ENCODE measurements at places on chromosomes 3 and 15. TPM values are rescaled to one million over a fixed set of nuclear protein-coding genes. Genes with fewer than 3 reads are reported as not detected.

DNA sequence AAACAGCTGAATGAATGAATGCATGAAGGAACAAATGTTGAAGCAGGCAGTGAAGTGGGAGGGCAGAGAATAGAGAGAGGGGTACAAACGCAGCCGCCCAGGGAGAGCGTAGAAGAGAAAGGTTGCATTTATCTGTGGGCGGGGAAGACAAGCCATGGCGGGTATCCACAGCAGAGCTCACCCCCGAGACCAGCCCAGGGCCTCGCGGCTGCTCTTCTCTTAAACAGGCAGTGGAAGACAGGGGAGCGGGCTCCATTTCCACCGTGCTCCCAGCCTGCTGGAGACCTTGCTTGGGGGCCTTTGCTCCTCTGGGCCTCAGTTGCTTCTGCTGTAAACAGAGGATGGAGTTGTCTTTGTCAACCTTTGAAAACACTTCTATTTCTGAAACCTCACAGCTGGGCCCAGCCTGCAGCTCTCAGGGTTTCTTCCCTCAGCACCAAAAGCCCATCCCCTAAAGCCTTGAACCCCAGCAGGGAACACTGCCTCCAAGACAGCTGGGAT lies 259.5 kb downstream of the UACA start:
- peak overlapping the region; percentile 75 for H3K27ac ChIP-seq
- DNase-seq = no peak
- H3K27me3 ChIP-seq = peaks cover 14% of the 10 kb centered on the region
- peaks cover 2% of the 10 kb centered on the region for H3K36me3 ChIP-seq
- H3K4me3 ChIP-seq = peak overlapping the region; percentile 42
- peaks cover 73% of the 10 kb centered on the region for H3K4me1 ChIP-seq

- H3K27ac ChIP-seq = no peak overlapping the region
- H3K4me3 ChIP-seq = no peak overlapping the region
- no peak for DNase-seq
- no peaks in the 10 kb centered on the region for H3K27me3 ChIP-seq
- H3K4me1 ChIP-seq = no peaks in the 10 kb centered on the region
These were observed 18.1 kb downstream of the SYNPR start for GRCh38 chr3:63296249-63296648.

DNA sequence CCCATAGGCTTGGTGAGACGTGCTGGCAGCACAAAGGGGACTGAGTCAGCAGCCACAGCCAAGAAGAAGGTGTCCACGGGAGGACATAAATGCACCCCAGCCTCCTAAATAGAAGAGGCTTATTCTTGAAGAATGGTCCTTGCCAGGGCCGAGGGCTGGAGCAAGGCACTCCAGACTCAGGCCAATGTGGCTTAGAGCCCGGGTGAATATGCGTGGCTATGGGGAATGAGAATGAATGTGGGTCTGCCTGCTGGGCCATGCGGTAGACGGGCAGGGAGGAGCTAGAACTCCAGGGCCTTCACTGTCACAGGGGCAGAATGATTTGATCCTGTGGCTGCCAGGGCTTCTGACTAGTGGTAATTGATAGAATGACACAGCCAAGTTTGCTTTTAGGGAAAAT lies 34.0 kb downstream of the DHX30 start:
- H3K4me1 ChIP-seq = peaks cover 5% of the 10 kb centered on the region
- H3K36me3 ChIP-seq = peaks cover 51% of the 10 kb centered on the region
- no peak overlapping the region for H3K27ac ChIP-seq
- no peak for DNase-seq

DNA sequence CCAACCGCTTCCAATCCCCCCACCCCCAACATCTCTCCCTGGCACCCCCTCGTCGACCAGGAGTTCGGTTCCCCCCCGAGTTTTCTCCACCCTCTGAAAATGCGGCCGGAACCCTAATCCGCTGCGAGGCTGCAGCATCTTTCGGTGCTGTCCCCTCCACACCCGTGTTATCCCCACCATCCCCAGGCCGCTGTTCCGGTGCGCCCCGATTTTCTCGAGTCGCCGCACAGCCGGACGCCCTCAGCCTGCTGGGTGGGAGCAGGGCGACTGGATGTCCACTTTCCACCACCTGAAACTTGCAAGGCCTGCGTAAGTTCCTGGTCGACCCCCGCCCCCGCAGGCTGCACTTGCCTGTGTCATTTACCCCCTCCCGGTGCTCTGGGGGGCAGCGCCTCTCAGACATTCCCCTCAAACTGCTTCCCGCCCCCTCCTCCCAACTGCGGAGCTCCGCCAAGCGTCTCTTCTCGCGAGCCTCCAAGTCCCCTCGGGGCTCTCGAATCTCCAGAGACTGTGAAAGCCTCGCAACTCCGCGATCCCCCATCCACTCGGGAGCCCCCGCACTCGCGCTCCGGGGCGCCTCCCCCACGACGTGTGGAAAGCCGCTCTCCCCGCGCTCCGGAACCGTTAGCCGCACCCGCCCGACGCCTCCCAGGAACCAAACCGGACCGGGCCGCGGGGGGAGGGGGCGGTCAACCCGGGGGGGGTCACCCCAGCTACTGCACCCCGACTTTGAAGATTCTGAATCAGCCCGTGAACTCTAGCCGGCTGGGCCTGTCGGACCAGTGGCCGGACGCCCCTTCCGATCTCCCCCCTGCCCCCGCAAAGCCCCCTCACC lies 566 bp downstream of the ETV5 start:
- H3K27me3 ChIP-seq = peaks cover 74% of the 10 kb centered on the region
- peaks cover 7% of the 10 kb centered on the region for H3K36me3 ChIP-seq
- peak overlapping the region; percentile 19 for H3K27ac ChIP-seq
- peak overlapping the region; percentile 90 for H3K4me3 ChIP-seq
- no peak for DNase-seq
- H3K4me1 ChIP-seq = peaks cover 42% of the 10 kb centered on the region

GRCh38 chr3:171666516-171666915 lies 143.8 kb downstream of the PLD1 start:
- H3K4me3 ChIP-seq = no peak overlapping the region
- H3K4me1 ChIP-seq = no peaks in the 10 kb centered on the region
- H3K27ac ChIP-seq = no peak overlapping the region
- H3K27me3 ChIP-seq = no peaks in the 10 kb centered on the region
- no peaks in the 10 kb centered on the region for H3K36me3 ChIP-seq

DNA sequence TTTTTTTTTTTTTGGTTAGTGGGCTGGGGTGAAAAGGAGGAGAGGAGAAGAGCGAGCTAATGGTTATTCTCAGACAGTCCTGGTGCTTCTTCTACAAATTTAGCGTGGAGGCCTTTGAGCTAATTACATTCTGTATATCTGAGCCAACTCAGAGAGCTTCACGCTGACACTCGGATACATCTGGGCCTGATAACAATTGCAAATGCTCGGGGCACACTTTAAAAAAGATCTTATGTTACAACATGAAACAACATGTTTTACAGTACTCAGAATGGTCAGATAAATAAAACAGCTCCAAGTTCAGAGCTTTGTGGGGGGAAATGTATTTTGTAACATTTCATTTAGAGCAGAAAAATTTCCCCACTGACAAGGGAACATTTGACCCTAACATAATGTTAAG lies 966.9 kb upstream of the NR2F2 start:
- no peak overlapping the region for H3K4me3 ChIP-seq
- no peak overlapping the region for H3K27ac ChIP-seq
- H3K27me3 ChIP-seq = no peaks in the 10 kb centered on the region
- no peaks in the 10 kb centered on the region for H3K36me3 ChIP-seq
- H3K4me1 ChIP-seq = no peaks in the 10 kb centered on the region
- no peak for DNase-seq

DNA sequence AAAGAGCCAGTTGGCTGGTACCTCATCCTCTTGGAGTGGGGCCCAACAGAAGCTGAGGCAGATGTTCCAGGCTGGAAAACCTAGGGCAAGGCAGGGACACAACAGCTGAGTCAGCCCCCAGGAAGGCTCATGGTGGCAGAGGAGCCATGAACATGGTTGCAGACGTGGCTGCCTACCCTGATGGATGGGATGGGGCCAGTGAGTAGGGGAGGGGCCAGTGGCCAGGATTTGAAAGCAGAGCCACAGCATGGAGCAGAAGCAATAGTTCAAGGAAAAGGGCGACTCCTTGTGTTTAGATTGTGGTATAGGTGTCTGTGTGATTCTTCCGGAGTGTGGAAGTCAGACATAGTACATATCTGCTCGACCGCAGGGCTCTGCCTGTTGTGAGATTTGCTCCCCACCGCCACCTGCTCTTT lies 24.2 kb downstream of the PXYLP1 start:
- H3K36me3 ChIP-seq = no peaks in the 10 kb centered on the region
- no peaks in the 10 kb centered on the region for H3K27me3 ChIP-seq
- H3K27ac ChIP-seq = peak overlapping the region; percentile 59
- DNase-seq = peak; percentile 31
- H3K4me3 ChIP-seq = no peak overlapping the region
- peaks cover 56% of the 10 kb centered on the region for H3K4me1 ChIP-seq

ITIH4 gene
- 3.1 TPM for total RNA-seq

GAP43 gene
- total RNA-seq = not detected

ABHD10 gene
- total RNA-seq = 37.7 TPM

PP2D1 gene
- total RNA-seq = not detected

RASGRF1 gene
- not detected for total RNA-seq

Measured in activated T-helper 1 cell treated with anti-CD3 and anti-CD28 coated beads, Interleukin-12 subunit alpha, Interleukin-12 subunit beta, Interleukin-2, Interleukin-4 antibody, amounts not matched to agents 30 ng/mL and 10 ng/mL and 1 ng/mL, durations not matched to agents 14 hours and 24 hours and 36 hours (primary cell).